ENCODE measurements at places on chromosomes 11 and 22.

DNA sequence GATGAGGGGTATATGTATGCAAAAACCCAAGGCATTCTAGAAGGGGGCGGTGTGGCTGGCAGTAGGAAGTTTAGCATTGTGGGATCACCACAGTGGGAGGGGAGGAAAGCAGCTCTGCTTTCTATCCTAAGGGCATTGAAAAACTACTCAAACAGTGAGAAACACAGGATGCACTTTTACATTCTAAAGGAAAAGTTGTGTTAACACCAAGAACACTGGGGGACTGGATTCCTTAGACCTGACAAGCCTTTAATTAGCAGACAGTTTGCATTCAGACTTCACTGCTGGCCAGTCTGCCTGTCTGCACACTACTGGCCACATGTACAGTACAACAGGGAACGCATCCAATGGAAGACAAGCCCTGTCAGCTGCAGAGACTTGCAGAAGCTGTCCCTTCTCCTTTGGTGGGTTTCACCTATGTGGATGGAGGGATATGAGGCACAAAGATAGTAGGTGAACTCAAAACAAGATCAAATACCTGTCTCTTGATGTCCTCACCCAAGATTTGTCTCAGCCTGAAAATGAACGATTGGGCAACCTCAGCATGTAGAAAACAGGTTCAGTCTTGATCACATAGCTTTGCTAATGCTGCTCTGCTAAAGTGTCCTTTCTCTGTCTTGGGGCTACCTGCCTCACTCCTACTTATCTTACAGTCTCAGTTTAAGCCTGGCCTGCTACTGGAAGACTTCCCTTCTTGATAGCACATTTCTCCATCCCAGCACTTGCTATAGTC lies 64.8 kb downstream of the TENM4 start:
- no peak for DNase-seq

DNA sequence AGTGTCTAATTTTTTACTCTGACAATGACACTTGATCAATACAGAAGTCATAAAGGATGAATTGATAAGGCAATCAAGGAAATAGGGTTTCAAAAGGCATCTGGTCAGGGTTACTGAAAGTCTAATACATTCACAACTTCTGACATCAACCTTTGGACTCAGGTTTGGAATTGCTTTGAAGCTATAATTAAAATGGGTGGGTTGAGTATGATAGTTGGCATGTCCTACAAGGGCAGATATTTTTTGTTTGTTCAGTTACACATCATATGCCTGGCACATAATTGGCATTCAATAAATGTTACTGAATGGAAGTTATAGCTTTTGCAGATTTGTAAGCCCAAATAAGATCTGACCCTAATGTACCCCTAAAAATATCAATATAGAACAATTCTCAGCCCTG lies 7.3 kb upstream of the FUT4 start:
- no peak for DNase-seq

GRCh38 chr22:25137577-25138525 lies 61.8 kb upstream of the CRYBB3 start:
- no peak for DNase-seq

DNA sequence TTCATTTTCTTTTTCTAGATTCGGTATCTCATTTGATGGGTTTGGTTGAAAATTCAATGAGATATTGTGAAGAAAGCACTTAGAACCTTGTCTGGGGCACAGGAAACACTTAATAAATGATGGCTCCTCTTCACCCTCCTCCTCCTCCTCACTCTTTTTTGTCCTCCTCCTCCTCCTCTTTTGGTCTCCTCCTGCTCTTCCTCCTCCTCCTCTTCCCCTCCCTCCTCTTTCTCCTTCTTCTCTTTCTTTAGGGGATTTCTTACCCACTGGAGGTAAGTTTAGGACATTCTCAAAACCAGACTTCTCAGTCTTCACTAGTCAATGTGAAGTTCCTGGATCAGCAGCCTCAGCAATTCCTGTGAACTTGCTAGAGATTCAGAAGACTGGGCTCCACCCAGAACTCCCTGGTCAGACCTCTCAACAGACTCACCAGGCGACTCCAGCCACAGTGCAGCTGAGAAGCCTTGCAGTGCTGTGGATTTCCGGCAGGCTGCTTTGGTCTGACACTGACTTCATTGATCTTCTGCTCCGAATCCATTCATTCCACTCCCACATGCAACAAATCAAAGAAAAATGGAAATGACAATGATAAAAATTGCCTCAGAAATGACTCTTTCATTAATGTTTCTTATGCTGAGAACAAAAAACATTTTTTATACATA lies 368.6 kb upstream of the B3GAT1 start:
- no peak for DNase-seq

DNA sequence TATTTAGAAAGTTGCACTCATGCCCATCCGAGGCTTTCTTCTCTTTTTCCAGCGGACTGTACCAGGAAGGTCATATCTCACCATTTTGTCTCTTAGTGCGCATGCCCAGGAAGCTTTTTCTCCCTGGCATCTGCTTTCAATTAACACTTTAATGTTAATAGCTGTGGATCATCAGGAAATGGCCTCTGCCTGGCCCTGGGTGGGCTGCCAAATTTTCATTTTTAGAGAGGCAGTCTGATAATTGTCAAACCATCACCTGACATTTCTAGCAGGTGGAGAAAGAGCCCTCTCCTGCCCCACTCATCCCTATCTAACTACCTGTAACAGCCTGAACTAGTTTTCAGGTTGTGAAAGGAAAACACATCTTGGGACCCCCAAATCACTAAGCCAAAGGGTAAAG lies 257.4 kb upstream of the LRRC4C start:
- DNase-seq = no peak

DNA sequence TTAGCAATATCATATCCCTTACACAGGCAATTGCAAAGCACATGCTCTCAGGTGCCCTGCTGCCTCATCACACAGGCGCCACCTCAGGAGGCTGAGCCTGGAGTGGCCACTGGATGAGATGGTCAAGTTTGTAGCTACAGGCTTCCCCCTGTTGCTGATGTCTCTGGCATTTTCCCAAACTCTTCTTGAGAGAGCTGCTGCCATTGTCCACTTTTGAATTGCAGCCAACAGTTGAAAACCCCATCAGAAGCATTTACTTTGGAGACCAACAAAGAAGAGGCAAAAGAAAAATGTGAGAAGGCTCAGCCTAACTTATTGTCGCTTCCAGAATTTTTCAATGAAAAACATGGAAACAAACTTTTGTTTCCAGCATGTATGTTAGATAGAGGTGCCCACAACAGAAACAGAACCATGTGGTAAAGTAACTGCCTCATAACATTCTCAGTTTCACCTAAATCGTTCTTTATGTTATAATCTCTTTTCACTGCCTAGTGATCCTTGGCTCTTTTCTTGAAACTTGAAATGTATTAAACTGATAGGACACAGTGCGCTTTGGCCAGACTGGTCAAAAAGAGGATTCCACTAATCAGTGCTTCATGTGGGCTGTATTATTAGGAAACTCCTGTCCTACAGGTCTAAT lies 47.6 kb upstream of the OR8B8 start:
- DNase-seq = no peak

DNA sequence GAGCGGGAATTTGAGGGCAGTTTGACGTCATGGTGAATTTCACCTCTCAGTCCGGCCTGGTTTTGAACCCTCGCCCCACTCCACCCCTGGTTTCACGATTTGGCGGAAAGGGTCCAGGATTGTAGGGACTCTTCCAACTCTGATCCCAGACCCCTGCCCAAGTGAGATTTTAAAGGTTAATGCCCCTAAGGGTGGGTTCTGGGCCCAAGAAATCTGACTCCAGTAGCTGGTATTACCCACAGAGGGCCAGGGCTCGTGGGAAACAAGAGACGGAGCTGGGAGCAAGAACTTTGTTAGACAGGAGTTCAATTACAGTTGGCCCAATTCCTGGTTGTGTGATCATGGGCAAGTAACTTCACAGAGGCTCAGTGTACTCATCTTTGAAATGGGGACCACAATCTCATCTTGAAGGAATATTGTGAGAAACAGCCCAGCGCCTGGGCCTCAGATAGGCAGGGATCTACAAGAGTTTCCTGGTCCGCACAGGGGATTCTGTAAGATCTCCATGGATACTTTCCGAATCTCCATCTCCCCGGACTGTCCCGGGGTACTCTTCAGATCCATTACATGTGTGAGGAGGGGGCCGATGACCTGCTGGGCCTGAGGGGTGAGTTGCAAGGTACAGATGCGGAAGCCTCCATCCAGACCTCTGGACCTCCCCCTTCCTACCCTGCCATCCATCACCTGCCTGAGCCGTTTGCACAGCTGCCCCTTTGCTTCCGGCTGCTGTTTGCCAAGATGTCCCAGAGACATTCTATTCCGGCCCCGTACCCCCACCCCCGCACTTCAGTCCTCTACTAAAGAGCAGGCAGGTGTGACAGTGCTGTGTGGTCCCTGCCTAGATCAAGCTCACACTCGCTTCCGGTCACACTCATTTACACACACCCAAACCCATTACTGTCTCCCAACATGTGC lies 687 bp upstream of the CALCA start:
- DNase-seq = no peak

- DNase-seq = peak; percentile 5
Measured at GRCh38 chr22:20456064-20456721, 18.6 kb upstream of the SCARF2 start.

DNA sequence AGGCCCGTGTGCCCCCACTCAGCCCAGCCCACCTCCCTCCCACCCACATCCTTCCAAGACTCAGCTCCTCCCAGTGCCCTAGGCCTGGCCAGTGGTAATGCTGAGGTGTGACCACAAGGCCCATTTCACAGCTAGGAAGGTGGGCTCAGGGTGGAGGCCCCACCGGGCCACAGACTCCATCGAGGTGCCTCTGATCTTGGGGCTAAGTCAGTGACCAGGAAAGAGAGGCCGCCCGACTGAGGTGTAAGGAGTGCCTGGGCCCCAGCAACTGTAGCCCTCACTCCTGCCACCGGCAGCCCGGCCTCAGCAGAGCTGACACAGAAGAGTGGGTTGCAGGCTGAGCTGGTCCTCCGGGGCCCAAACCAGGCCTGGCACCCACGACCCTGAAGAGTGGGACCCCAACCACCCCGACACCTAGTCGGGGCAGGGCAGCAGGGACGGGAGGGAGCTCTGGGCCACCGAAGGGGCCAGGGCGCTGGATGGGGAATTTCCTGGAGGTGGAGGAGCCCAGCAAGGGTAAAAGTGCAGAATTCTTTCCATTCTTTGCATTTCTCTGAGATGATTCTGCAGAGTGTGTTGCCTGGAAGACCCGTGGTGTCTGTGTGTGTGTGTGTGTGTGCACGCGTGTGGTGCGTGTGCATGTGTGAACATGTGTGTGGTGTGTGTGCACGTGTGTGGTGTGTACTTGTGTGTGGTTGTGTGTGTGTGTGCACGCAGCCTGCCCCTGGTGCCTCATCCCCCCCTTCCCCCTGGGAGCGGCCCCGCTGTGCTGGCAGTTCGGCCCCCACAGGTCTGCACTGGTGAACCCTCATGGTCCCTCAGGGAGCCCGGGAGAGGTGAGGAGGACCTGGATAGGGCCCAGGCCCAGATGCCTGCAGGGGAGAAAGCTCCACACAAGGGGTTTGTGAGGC lies 8.3 kb upstream of the PIM3 start:
- DNase-seq = peak; percentile 79

DNA sequence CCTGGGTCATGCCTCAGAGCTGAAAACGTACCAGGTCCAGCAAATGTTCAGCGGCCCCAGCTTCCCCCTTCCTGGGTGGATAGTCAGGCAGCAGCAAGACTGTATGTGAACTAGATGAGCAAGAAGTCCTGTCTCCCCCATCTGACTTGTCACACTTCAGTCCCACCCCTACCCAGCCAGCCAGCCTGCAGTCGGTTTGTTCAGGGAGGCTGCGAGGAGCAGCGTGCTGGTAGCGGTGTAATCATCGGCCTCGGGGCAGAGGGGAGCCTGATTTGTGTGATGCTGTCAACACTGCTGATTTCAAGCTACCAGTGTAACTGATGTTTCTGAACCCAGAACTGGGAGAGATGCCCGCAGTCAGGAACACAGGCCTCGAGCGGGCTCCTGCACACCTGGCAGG lies 9.6 kb downstream of the TMEM258 start:
- no peak for DNase-seq

GRCh38 chr11:39443424-39444022 lies 2015.9 kb downstream of the LRRC4C start:
- no peak for DNase-seq

Data from NCI-H226 (cell line).